ENCODE measurements at places on chromosomes 4 and X.

DNA sequence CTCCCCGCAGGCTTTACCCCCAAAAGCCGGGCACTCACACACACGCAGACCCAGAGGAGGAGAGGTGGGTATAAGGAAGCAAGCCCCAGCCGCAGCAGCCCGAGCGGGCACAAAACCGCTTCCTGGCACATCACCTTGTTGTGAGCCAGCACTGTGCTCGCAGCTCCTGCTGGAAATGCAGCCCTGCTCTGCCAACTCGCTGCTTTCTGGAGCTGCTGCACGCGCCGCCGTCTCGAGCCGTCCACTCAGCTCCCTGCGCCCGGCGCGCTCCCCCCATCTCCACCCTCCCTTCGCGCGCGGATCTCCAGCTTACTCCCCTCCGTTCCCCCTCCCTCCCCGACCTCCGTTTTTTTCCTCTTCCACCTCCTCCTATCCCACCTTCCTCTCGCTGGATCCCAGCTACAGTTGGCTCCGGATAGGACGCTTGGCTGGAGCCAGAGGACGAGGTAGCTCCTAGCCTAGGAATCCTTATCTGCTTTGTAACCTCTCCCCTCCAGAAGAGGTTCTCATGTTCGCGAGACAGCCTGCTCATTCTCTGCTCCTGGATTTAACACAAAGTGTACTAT, at the start of gene SPOCK3:
TSS of gene SPOCK3 (minus strand) at position 179 of the 566 bp plus-strand sequence.
- no peak for DNase-seq

- no peak for DNase-seq
Measured at GRCh38 chr4:1804638-1805492, 11.8 kb downstream of the FGFR3 start.

- no peak for DNase-seq
Measured at GRCh38 chrX:139200793-139201192, 329.7 kb upstream of the F9 start.

DNA sequence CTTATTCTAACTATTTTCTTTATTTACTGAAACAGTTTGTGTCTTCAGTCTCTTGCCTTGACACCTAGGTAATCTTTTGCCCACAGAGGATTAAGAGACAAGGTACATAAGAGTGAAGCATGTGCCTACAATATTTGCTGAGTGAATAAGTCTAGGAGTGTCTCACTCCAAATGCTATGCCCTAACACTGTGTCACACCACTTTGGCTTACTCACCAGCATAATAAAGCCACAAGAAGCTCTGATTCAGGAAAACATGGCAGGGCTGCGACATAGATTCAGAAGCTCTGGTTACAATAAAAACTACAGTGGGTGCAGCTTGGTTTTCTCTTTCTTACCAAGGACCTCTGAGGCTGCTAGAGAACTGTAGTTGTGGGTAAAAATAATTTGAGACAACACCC, 127.1 kb downstream of the RBM46 start:
- DNase-seq, result no peak

DNA sequence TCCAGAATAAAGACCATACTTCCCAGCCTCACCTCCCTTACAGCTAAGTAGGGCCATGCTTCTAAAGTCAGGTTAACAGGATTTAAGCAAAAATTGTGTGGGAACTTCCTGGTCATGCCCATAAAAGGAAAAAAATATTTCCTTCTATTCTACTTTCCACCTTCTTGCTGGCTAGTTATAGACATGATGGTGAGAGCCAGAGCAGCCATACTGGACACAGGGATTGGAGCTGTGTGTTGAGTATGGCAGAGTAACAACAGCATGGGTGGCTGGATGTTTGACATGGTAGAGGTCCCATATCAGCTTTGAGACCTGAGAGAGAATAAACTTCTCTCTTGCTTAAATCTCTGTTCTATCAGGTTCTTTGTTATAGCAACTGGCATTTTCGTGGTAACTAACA, 15.1 kb upstream of the CBR4 start:
- DNase-seq, result no peak

GRCh38 chr4:169934794-169935429, 91.3 kb downstream of the MFAP3L start:
- DNase-seq, result no peak

- no peak for DNase-seq
Measured at GRCh38 chrX:94401426-94401825, 727.4 kb downstream of the FAM133A start.

DNA sequence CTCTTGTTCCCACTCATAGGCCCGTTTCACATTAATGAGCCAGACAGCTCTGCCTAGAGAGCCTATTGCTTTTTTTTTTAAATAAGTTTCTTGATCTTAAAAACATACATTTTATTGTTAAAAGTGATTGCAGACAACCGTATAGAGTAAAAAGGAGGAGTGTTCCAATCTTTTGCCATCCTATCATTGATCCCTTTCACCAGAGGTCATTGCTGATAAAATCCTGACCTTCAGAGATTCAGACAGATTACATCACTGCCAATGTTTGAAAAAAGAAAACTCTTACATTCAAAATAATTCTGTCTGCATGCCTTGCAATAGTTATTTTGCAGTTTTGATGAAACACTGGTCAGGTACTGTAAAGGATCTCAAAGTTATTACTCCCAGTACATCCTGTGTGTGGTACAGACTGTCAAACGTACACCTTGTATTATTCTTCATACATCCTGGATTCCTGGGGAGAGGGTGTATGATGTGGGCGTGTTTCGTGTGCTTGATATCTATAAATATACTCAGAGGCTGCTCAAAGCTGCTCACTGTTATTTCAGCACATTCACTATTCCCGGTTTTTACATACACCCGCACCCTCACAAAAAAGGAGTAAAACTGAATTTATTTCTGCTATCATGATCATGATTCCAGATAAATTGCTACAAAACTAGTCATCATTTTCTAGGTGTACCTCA, 15.4 kb upstream of the KLHL2 start:
- no peak for DNase-seq

- no peak for DNase-seq
Measured at GRCh38 chrX:114970806-114971205, 46.6 kb downstream of the IL13RA2 start.
